ENCODE measurements at places on chromosomes 3 and 15. TPM values are rescaled to one million over a fixed set of nuclear protein-coding genes. Genes with fewer than 3 reads are reported as not detected.

Gene NANOGP8
- 0.78 TPM for polyA plus RNA-seq

Gene UROC1
- polyA plus RNA-seq = 0.13 TPM

Gene PSTPIP1
- polyA plus RNA-seq = 2.4 TPM

Gene MKRN2
- polyA plus RNA-seq = 50.3 TPM
